ENCODE measurements at places on chromosomes 16 and 17. TPM values are rescaled to one million over a fixed set of nuclear protein-coding genes. Genes with fewer than 3 reads are reported as not detected.

PGP gene
- total RNA-seq: 23.4 TPM

TMEM238L gene
- total RNA-seq: not detected

LASP1 gene
- 25.3 TPM for total RNA-seq

SNAI3 gene
- total RNA-seq: 0.97 TPM

RAC3 gene
- 0.65 TPM for total RNA-seq

GRAPL gene
- total RNA-seq: 1.7 TPM

KRTAP2-3 gene
- total RNA-seq: not detected

TEKT5 gene
- total RNA-seq: 0.22 TPM

PPP1R1B gene
- 1.2 TPM for total RNA-seq

PPM1E gene
- 1.1 TPM for total RNA-seq

HOXB4 gene
- 1.6 TPM for total RNA-seq

CACNA1G gene
- total RNA-seq: 0.13 TPM

C17orf50 gene
- not detected for total RNA-seq

AIPL1 gene
- not detected for total RNA-seq

CDH1 gene
- 0.13 TPM for total RNA-seq

HID1 gene
- 9.0 TPM for total RNA-seq

KRT27 gene
- total RNA-seq: not detected

TBC1D3E gene
- not detected for total RNA-seq

SLFN14 gene
- total RNA-seq: 0.08 TPM

All from cardiac septum (tissue), 1 donor.